ENCODE measurements at places on chromosomes 11 and 22. TPM values are rescaled to one million over a fixed set of nuclear protein-coding genes. Genes with fewer than 3 reads are reported as not detected.

PTPMT1 gene
- total RNA-seq, result 86.3 TPM

VSTM5 gene
- total RNA-seq, result 0.19 TPM

CCDC89 gene
- total RNA-seq, result 1.3 TPM

- DNase-seq, result no peak
These were observed 118.2 kb downstream of the ABTB2 start for GRCh38 chr11:34239465-34240149.

DNA sequence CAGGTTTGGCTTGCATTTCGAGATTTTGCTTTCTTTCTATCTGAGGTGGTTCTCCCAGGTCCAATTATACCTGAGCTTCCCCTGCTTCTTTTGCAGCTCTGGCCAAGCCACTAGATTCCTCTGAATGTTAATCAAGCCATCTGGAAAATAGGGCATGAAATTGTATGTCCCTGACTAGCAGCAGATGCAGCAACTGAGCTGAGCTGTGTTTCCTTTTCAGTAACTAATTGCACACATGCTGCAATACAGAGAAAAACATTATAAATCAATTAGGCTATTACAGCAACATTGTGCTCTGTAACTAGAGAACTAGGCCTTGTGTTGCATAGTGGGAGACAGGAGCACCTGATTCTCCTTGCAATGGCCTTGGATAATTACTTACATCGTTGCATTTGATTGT is 408.3 kb downstream of the ETS1 start:
- no peak for DNase-seq

DNA sequence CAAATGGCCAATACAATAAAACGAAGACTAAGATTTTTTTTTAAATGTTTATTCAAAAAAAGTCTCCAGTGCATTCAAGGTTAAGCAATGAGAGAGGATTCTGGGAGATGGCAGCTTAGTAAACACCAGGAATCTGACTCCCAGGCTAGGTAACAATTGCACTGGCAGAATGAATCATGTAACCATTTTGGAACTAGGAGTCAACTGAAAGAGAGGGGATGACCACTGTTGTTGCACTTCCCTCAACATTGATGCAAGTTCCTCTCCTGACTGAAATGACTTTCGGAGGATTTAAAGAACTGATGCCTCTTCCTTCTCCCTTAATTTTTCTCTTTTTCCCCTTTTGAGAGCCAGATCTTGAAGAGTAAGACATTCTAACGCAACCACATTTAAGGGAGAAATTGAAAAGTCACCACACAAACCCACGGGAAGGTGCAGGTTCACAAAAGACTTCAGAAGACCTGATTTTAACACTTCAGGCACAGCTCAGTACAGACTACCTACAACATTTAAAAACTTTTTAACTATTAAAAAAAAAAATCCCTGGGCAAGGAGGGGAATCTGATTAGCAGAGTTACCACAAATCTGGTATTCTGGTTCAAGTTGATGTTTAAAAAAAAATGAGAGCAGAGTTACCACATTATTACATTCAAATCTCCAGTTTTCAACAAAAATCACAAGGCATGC is 56.8 kb downstream of the FCHSD2 start:
- DNase-seq, result no peak

- no peak for DNase-seq
These were observed 68.4 kb downstream of the CCDC34 start for GRCh38 chr11:27294654-27295053.

DNA sequence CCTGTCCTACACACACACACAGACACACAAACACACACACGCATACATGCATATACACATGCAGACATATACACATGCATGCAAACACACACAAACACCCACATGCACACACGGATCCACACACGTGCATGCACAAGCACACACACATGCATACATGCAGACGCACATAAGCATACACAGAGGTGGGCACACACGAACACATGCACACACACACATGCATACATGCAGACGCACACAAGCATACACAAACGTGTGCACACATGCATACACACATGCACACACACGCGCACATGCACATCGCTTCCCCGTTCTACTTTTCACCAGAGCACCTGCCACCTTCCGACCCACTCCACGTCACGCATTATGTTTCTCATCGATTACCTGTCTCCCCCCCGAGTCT is 13.2 kb downstream of the PHF21B start:
- DNase-seq, result no peak

All from lower leg skin (tissue), 4 donors.